ENCODE measurements at places on chromosomes 7 and 10. TPM values are rescaled to one million over a fixed set of nuclear protein-coding genes. Genes with fewer than 3 reads are reported as not detected.

- DNase-seq = no peak
These were observed 2.2 kb downstream of the ELAPOR2 start for GRCh38 chr7:87057210-87057609.

- no peak for DNase-seq
These were observed 100.8 kb upstream of the STK17A start for GRCh38 chr7:43481902-43482678.

- no peak for DNase-seq
These were observed 46.8 kb downstream of the ASB13 start for GRCh38 chr10:5619362-5620211.

GRCh38 chr7:40315277-40315676, 180.5 kb downstream of the SUGCT start:
- DNase-seq = no peak

DNA sequence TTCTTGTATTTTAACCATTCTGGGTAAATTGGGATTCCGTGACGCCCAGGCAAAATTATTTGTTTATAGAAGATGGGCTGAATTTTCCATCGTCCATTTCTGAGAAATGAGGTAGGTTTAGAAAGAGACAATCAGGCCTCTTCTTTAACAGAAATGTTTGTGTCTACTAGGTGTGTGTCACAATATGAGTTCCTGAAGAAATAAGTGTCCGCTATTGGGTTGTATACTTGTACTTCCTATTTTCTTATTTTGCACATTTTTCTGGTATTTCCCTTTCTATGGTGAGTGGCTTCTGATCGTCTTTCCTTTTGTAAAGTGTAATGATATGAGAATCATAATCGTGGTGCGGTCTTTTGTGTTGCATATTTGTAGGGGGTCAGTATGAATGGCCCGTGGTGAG, 83.9 kb downstream of the TCF7L2 start:
- no peak for DNase-seq

DNA sequence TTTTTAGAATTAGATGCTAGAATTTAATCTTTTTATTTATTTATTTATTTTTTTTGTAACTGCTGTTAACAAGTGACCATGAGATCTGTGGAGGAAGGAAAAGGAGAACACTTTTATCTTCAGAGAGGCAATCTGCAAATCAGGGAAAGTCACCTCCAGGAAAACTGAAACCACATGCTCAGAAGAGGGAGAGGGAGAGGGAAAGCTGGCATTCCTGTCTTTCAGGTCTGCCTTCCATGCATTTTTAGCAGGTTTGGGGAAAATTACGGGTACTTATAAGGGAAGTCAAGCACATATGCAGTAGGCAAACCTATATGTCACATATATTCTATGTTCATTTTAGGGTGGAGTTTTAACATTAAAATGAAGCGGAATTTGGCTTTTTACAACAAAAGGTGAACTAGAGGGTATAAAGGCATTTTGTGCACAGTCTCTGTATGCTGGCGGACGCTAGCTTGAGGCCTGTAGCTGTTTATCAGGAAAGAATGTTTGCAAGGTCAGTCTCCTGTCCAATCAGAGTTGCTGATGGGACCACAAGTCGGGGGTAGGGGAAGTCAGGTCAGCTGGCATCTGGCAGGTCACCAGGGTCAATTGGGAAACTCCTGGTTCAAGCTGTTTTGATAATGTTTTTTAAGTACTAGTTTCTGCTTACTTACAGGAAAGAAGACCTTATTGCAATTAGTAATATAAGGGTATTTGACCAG, 333.5 kb downstream of the GPR158 start:
- no peak for DNase-seq

GRCh38 chr7:142228537-142229104, 29.2 kb downstream of the PRSS58 start:
- DNase-seq = no peak

DNA sequence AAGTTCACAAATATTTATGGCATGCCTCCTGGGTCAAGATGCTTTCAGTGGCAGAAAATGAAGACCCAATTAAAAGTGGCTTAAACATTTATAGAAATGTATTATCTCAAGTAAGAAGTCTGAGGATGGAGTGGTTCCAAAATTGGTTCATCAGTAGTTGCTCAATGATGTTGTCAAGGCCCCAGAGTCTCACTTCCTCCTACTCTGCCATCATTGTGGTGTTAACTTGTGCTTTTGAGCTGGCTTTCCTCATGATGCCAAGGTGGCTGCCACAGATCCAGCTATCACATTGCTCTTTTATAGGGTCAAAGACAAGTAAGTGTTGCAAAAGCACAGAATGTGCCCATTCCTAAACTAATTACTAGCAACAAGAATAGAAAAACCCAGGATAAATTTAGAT, 404.6 kb upstream of the NRP1 start:
- DNase-seq = no peak

- DNase-seq = no peak
These were observed 43.8 kb downstream of the PRLHR start for GRCh38 chr10:118551535-118552100.

GRCh38 chr10:50360077-50360850, 108.9 kb upstream of the ASAH2 start:
- DNase-seq = no peak

DNA sequence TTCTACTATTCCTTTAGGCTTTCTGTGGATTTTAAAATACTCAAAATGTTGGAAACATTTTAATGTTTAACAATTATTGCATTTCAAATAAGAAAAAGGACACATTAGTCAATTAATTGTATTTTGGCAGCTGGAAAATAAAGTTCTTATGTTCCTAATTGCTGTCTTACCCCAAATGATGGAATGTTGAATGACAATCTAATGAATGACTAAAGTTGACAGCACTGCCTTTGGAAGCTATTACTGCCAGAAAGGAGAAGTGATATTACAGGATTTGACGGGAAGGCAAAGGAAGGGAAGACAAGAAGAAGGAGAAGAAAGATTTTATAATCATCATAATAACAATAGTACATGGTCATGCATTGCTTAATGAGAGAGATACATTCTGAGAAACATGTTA, 23.4 kb upstream of the TMEM229A start:
- no peak for DNase-seq

- no peak for DNase-seq
These were observed 4.7 kb upstream of the MUC12 start for GRCh38 chr7:100964630-100965029.

DNA sequence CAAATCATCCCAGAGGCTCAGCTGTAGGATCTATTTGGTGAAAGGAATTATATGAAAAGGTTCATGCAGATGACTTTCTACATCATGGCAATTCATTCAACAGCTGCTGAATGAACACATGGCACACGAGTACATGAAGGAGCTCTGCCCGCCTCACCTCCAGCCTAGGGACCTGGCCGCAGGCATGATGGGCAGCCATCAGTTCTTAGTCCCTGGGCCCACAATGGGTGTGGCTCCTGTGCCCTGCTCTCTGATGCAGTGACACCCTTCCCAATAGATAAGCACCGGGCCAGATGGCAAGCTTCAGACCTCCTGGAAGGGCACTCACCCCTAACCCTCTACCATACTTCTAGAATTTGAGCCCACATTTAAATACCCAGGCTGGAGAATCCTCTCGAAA, 3.5 kb downstream of the CHST15 start:
- DNase-seq = no peak

DNA sequence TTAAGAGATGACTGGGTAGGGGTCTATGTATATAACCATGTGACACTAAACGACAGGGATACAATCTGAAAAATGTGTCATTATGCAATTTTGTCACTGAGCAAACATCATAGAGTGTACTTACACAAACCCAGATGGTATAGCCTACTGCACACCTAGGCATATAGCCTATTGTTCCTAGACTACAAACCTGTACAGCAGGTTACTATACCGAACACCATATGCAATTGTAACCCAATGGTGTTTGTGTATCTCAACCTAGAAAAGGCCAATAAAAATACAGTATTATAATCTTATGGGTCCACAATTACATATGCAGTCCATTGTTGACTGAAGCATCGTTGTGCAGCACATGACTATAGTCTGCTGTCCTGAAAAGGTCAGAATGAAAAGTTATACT, 22.9 kb downstream of the STRIP2 start:
- DNase-seq = no peak

- no peak for DNase-seq
These were observed 48.3 kb upstream of the DDC start for GRCh38 chr7:50613473-50613872.

DNA sequence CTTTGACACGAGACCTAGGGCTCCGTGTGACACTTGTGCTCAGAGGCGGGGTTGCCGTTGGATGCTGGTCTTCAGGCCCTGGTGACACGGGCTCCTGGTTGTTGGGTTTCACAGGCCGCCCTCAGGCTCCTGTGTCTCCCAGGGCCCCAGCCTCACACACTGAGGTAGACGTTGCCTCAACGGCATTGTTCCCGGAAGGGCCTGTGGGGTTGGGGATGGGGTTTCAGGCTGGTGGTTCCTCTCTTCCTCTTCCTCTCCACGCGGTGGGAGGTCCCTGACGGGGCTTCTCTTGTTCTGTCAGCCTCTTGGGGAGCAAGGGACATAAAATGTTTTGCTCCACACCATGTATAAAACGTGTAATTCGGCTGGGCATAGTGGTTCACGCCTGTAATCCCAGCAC, 125.1 kb downstream of the TRRAP start:
- DNase-seq = no peak

- no peak for DNase-seq
These were observed 33.3 kb upstream of the ORC5 start for GRCh38 chr7:104241135-104241534.

DNA sequence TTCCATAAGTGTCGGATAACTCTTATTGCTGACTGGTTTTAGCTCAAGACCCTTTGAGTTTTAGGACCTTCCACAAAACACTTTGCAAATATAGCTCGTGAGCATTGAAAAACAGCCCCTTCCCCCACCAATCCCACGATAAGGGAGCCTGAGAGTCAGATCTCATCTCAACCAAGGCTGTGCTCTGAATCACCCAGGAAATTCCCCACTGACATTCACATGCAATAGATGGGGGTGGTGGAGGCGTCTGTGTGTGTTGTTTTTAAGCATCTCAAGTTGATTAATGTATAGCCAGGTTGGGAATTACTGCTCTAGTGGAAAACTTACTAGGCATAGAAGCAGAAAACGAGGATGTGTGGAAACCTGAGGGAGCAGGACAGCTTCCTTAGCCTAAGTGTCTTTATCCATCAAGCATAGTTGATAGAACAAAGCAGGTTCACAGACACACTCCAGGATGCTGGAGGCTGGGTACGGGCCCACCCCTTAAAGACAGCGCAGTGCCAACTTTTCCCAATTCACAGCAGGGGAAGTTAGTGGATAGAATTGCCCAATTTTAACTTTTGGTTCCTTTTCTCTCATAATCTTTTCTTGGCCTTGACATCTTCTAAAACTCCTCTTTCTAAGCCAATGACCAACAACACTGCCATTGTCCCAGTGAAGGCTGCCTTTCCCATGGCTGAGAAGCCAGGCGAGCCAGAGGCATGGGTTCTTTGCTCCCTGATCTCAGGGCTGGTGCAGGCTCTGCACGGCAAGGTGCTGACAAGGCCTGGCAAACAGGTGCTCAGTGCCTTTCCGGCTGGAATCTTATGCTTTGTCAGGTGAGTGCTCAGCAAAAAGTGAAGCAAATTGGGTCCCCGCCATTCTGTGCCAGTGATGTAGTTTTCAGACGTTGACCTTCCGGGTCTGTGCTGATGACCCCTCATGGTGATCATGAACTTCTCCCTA, 98.5 kb upstream of the INSIG1 start:
- DNase-seq = peak; percentile 45

DNA sequence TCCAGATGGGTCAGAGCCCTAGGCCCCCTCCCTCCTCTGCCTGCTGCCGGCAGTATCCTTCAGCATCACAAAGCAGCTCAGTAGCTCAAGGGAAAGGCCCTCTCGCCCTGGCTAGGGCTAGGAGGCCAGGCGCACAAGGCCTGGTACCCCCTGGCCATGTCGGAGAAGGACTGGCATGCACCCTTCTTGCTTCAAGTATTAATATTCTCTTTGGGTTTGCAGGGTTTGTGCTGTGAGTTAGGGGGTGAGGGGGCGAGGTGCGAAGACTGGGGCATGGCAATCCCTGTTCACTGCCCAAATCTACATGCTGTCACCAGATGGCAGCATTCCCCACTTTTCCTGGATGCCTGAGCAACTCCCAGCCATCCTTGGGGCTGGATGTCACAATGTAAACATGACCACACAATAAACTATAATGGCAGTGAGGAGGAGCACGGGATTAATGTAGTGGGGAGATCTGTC, 105.2 kb downstream of the NEURL1 start:
- no peak for DNase-seq

- DNase-seq = no peak
These were observed 496.2 kb downstream of the TNS3 start for GRCh38 chr7:47085491-47086275.

GRCh38 chr10:87622314-87623004, 37.2 kb upstream of the PAPSS2 start:
- no peak for DNase-seq

- DNase-seq = no peak
These were observed 90.7 kb downstream of the SRPK2 start for GRCh38 chr7:105297985-105298384.

- no peak for DNase-seq
These were observed 7.7 kb downstream of the ASB10 start for GRCh38 chr7:151179287-151179860.

DNA sequence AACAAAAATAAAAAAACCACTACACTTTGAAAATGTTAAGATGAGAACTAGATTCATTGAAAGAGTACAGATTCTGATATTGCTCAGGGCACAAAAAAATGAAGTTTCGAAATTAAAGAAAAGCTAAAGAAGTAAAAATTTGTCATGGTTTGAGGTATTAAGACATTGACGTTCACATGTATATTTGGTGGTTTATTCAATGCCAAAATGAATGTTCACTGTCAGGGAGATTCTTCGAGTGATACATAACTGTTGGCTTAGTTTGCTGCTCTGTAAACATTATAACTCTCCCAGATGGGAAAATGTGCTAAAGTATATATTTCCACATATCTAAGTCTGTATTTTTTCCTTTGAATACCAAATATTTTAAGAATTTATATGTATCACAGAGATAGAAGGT, 345.0 kb downstream of the SEMA3D start:
- DNase-seq = no peak

GRCh38 chr7:41508755-41509154, 194.1 kb downstream of the INHBA start:
- DNase-seq = no peak

- no peak for DNase-seq
These were observed 11.8 kb downstream of the CEP41 start for GRCh38 chr7:130429019-130429418.

- DNase-seq = no peak
These were observed 407.9 kb upstream of the SHH start for GRCh38 chr7:156220078-156220605.

GRCh38 chr7:18361756-18362155, 133.8 kb upstream of the HDAC9 start:
- DNase-seq = no peak

Gene FAM237B
- not detected for total RNA-seq

Gene GPNMB
- not detected for total RNA-seq

Gene MYO1G
- 427 TPM for total RNA-seq

Gene FBH1
- total RNA-seq = 108 TPM

Gene TMEM236
- total RNA-seq = 0.10 TPM

Gene SPAM1
- not detected for total RNA-seq

Gene TAS2R41
- total RNA-seq = 0.59 TPM

Gene C10orf67
- total RNA-seq = 0.49 TPM

Gene ZMYND11
- 44.2 TPM for total RNA-seq
